Kidney tubule cell (primary cell): ENCODE measurements at places on chromosomes 4 and X.

DNA sequence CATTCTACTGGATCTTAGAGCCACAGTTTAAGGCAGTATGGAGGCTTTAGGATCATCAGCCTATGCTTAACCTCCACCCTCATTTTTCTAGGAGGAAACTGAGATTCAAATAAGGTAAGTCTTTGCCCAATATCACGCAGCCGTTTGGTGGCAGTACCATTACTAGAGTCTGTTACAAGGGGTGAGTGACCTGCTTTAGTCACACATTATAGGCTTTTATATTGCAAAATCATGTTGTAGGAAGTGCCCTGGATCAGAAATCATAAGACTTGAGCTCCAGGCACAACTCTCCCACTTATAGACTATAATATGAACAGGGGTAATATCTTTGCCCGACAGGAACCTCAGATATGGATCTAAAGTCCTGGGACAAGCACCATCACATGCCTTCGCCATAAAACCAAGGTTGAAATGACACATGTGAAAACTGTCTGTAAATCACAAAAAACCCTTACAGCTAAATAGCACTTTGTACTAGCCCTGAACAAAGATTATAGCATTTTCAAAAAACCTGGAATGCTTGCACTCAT, 19.2 kb downstream of the HPSE start:
- DNase-seq = no peak

- no peak for DNase-seq
Observed at GRCh38 chr4:135357091-135357490, 1155.5 kb upstream of the PABPC4L start.

- DNase-seq = peak; percentile 26
Observed at GRCh38 chrX:72297953-72298730, 7.6 kb downstream of the CITED1 start.

GRCh38 chrX:8313844-8314243, 142.8 kb upstream of the VCX2 start:
- no peak for DNase-seq

GRCh38 chr4:80268936-80269335, 2.5 kb downstream of the FGF5 start:
- DNase-seq = peak; percentile 14

- DNase-seq = peak; percentile 8
Observed at GRCh38 chrX:80879143-80879542, 69.5 kb upstream of the BRWD3 start.

GRCh38 chr4:663438-664428, 10.3 kb downstream of the ATP5ME start:
- DNase-seq = peak; percentile 39

DNA sequence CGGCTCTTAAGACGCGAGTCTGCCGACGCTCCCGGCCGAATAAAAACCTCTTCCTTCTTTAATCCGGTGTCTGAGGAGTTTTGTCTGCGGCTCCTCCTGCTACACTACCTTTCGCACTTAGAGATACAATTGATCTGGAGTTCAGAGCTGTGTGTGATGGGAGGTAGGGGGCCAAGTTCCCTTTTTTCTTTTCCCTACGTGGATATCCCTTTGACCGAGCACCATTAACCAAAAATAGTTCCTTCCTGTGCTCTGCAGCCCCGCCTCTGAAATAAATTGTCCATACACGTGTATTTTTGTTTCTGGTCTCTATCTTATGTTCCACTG, 555 bp upstream of the PGM2 start:
- no peak for DNase-seq

DNA sequence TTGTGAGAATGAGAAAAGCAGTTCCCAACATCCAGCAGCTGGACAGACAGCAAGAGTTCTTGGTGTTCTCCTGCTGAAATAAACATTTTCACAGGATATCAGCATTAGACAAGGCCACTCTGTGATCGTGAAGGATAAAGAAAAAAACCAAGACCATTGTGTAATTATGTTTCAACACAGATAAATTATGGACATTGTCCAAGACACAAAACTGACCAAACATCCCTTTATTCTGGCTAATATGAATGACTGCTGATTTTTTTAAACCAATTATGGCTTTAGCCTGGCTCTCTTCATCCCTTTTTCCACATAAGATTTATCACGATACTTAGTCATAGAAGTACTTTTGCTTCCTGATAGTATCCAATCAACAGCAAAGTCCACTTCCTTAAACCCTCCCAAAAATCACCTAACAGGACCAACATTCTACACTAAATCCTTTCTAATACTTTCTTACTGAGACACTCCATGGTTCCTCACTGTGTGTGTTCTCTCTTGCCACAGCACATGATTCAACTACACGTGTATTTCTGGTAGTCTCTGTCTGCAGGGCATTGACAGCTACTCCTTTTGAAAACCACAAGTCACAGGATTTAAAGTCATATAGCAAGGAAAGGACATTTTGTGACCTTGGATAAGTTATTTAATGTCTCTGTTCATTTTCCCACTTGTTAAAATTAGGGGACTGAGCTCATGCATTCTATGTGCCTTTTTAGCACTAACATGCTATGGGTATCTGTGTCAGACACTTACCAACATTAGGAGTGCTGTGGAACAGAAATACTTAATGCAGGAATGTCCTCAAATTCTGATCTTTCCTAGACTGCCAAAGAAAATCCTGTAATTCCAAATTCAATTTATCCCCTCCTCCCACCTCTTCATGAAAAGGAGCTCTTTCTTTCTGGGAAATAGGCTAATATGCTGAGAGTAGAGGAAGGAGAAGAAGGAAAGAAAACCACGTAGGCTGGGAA, 137.2 kb upstream of the PGRMC2 start:
- DNase-seq = peak; percentile 71

DNA sequence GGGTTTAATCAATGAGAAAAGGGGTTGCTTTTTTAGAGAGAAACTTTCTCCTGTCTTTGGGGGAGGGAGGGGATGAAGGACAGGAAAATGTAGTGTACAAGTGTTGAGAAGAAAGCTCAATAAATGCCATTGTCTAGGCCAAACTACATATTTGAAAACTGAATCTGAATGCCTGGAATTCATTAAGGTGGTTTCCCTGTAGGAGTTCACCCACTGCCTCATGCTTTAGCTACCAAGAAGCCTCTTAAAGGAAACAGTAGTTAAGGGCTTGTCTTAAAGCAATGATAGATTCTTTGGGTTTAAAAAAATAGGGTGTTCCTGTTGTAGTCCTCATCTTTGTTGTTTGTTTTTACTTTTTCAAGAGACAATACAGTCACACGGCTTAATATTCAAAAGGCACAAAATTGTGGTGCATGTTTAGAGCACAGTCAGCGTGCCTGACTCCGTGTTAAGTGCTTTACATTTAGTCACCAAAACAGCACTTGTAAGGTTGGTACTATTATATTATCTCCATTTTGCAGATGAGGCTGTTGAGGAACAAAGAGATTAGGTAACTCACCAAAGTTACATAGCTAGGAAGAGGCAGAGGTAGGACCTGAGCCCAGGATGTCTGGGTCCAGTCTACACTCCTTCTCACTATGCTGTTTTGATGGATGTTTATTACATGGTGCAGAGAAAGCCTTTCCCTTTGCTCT, 46.0 kb downstream of the FNIP2 start:
- DNase-seq = peak; percentile 65

DNA sequence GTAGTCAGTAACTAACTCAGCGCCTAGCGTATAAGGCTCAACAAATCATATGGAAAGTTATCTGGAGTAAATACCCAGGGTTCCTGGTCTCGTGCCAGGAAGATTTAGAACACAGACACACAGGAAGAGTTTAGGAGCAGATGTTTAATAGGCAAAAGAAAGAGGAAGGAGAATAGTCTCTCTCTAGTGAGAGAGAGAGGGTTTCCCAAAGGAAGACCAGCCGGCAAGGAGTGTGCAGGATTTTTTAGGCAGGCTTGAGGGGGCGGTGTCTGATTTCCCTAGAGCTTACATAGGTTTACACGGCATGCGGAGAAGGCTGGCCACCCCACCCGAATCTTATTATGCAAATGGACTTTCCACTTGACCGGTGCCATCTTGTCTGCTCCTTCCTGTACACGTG, 284.0 kb upstream of the FRG1 start:
- no peak for DNase-seq

GRCh38 chr4:154491341-154492271, at the start of gene DCHS2:
TSS of gene DCHS2 (minus strand) at chr4:154491799. CDS start at chr4:154491355, 444 bp downstream.
- DNase-seq = peak; percentile 35

GRCh38 chrX:138487866-138488265, 223.7 kb downstream of the FGF13 start:
- no peak for DNase-seq
